GM23338 (cell line): ENCODE measurements at places on chromosomes 7 and 10. TPM values are rescaled to one million over a fixed set of nuclear protein-coding genes. Genes with fewer than 3 reads are reported as not detected.

Gene GPNMB
- total RNA-seq: 0.76 and 1.4 TPM in 2 replicates

Gene EBLN1
- total RNA-seq: not detected in 2 replicates

Gene RGS10
- 16.8 and 18.4 TPM in 2 replicates for total RNA-seq

Gene PRLHR
- total RNA-seq: 0.24 TPM in 1 of 2 replicates, not detected in the other

Gene FAM24B
- 6.5 and 10.9 TPM in 2 replicates for total RNA-seq

Gene AMZ1
- total RNA-seq: 0.73 and 1.6 TPM in 2 replicates

Gene PLEKHS1
- not detected in 2 replicates for total RNA-seq

Gene PDZD8
- 28.6 and 30.2 TPM in 2 replicates for total RNA-seq

Gene PNLIPRP2
- total RNA-seq: not detected in 2 replicates

DNA sequence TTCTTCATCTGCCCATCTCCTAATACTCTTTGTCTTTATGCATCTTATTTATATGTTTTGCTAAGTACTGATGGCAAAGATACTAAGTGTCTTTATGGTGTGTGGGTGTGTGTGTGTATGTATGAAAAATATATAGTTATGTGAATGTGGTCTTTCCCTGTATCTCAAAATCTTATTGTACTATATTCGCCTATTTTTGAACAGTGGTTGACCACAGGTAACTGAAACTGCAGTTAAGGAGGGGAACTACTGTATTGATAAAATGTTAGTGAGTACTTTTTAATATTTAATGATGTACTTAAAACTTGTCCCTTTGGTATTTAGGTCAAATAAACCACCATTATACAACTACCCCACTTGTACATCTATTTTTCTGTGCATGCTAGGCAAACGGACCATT, 85.9 kb downstream of the ADD3 start:
- no peak overlapping the region for H3K27ac ChIP-seq
- no peaks in the 10 kb centered on the region for H3K27me3 ChIP-seq
- H3K4me3 ChIP-seq: no peak overlapping the region
- no peak for DNase-seq

GRCh38 chr7:18756378-18757050, 261.0 kb downstream of the HDAC9 start:
- H3K36me3 ChIP-seq: no peaks in the 10 kb centered on the region
- H3K27me3 ChIP-seq: no peaks in the 10 kb centered on the region
- no peaks in the 10 kb centered on the region for H3K4me1 ChIP-seq
- no peak overlapping the region for H3K4me3 ChIP-seq
- no peak overlapping the region for H3K27ac ChIP-seq

DNA sequence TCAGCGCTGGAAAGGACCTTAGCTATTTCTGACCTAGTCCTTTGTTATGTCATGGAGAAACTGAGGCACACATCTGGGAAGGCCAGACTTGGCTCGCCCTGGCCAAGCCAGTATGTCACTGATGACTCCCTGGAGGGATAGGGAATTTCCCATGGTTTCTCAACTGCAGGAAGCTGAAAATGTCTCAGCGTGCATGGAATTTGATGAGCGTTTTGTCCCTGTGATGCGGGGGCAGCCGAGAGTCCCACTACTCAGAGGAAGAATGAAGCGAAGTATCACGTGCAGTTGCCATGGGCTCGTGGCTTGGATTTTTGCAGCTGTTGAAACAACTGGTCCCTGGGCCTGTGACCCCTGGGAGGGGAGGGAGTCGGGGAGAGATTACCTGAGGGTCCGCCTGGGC, 44.8 kb downstream of the CLIP2 start:
- DNase-seq: no peak
- no peaks in the 10 kb centered on the region for H3K4me1 ChIP-seq
- no peaks in the 10 kb centered on the region for H3K36me3 ChIP-seq
- H3K4me3 ChIP-seq: no peak overlapping the region
- H3K27me3 ChIP-seq: no peaks in the 10 kb centered on the region

- H3K27ac ChIP-seq: no peak overlapping the region
- H3K36me3 ChIP-seq: no peaks in the 10 kb centered on the region
- H3K4me1 ChIP-seq: peaks cover 20% of the 10 kb centered on the region; the same call in 1 of the 2 replicates
These were observed 1.3 kb downstream of the ELN start for GRCh38 chr7:74029089-74029785.

GRCh38 chr7:67484244-67484751, 487.7 kb downstream of the TYW1 start:
- no peak overlapping the region for H3K27ac ChIP-seq
- peak overlapping the region; percentile 38 for H3K4me3 ChIP-seq
- DNase-seq: peak; percentile 87
- H3K27me3 ChIP-seq: no peaks in the 10 kb centered on the region

DNA sequence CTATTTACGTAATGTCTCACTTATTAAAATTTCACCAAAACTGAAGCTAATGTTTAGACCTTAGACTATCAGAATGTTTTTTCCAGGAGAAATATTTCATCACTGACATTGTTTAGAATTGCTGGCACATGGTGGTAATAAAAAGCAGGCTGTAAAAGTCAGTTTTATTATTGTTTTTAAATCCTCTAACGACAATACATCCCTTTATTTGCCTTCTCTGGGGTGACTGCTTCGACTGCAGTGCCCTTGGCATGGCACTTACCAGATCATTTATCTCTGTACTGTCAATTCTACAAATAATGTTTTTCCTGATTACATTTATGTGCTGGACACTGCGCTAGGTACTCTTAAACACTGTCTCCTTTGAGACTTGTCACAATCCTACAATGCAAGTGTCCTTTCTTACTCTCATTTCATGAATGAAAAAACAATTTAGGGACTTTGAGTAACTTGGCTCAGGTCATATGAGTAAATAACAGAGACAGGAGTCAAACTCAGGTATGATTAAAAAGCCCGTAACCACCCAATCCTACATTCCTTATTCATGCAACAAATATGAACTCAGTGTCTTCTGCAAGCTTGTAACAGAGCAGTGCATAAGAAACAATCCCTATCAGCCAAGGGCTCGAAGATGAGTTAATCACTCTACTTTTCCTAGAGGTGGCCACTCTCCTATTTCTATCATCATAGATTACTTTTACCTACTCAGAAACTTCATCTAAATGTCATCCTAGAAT, 5.6 kb upstream of the ING3 start:
- H3K4me1 ChIP-seq: no peaks in the 10 kb centered on the region
- no peak for DNase-seq
- no peaks in the 10 kb centered on the region for H3K36me3 ChIP-seq

GRCh38 chr7:148270576-148270975, 320.0 kb upstream of the C7orf33 start:
- H3K27me3 ChIP-seq: no peaks in the 10 kb centered on the region
- no peak for DNase-seq
- H3K27ac ChIP-seq: no peak overlapping the region
- H3K4me1 ChIP-seq: no peaks in the 10 kb centered on the region

DNA sequence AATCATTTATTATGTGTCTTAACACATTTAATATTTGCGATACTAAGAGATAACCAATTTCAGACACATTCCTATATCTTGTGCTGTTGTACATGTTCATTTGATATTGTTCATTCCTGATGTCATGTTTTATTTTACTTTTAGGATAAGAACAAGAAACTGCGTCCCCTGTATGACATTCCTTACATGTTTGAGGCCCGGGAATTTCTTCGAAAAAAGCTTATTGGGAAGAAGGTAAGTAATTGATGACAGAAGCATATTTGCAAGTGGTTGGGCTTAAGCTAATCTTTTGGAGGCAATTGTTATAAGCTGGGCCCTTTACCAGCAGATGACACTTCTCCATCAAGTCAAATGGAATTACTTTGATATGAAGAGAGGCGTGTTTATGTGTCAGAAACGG, 155.3 kb downstream of the SND1 start:
- H3K36me3 ChIP-seq: no peaks in the 10 kb centered on the region
- 0 out of 2 replicates have a peak overlapping the region, but pooled peaks have one; percentile 1 for H3K4me3 ChIP-seq
- DNase-seq: peak; percentile 66

DNA sequence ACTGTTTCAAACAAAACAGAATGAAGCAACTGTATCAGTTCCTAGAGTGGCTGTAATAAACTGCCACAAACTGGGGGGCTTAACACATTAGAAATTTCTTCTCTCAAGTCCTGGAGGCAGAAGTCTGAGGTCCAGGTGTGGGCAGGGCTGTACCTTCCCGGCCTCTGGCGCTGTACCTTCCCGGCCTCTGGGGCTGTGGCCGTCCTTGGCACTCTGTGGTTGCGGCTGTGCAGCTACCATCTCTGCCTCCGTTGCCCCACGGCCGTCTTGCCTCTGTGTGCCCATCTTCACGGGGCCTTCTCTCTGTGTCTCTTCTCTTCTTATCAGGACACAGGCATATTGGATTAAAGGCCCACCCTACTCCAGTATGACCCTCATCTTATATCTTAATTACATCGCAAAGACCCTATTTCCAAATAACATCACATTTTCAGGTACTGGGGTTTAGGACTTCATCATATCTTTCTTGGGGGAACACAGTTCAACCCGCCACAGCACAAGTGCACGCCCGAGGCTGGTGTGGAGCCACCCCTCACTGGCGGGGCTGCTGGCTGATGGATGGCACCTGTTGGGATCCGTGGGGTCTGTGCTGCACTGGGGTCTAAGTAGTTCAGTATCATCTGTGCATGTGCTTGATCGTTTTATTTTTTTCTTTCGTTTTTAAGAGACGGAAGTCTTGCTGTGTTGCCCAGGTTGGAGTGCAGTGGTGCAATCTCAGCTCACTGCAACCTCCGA, 123.2 kb downstream of the ACTR3B start:
- DNase-seq: no peak
- H3K27ac ChIP-seq: no peak overlapping the region
- H3K36me3 ChIP-seq: no peaks in the 10 kb centered on the region
- no peak overlapping the region for H3K4me3 ChIP-seq
- no peaks in the 10 kb centered on the region for H3K27me3 ChIP-seq

GRCh38 chr7:155803418-155804376, 8.6 kb downstream of the SHH start:
- H3K4me1 ChIP-seq: peaks cover 24% of the 10 kb centered on the region
- peak; percentile 73 for DNase-seq
- H3K36me3 ChIP-seq: no peaks in the 10 kb centered on the region
- peak overlapping the region; percentile 55 for H3K4me3 ChIP-seq

DNA sequence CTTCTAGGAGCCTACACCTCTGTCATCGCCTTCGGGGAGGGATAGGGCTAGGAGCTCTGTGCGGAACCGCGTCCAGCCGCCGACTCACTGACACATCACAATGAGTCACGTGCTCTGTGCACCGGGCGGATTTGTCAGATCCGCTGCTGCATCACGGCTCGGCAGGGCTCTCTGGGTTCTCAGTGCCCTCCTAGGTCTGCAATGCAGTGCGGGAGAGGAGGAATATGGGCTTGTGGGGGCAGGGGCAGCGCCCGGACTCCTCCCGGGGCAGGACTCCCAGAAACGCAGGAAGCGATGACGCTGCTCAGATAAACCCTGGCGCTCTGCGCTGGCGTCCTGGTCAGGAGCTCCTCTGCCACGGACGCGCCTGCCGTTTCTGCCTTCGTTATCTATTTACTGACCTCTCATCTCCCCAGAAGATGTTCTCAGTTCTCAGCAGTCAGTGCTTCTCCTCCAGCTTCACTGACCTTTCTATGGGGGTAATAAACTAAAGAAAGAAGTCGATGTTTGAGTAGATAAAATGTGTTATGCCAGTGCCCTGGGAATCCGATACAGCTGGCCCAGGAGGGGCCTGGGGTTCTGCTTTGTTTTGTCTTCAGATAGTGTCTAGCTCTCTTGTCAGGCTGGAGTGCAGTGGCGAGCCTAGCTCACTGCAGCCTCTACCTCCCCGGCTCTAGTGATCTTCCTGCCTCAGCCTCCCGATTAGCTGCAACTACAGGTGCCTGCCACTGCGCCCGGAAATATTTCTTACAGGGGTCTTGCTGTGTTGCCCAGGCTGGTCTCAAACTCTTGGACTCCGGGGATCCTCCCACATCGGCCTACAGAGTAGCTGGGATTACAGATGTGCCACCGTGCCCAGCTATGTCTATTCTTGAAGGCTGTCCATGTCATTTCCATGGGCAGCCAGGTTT, 22.8 kb upstream of the ITGB1 start:
- H3K36me3 ChIP-seq: no peaks in the 10 kb centered on the region
- H3K27me3 ChIP-seq: 0 out of 2 replicates have a peak, but pooled peaks cover 3% of the 10 kb centered on the region
- peak overlapping the region; percentile 50 for H3K4me3 ChIP-seq
- DNase-seq: peak; percentile 91
- H3K27ac ChIP-seq: peak overlapping the region; percentile 29; the same call in 1 of the 2 replicates

GRCh38 chr7:1136841-1137516, 23.0 kb downstream of the ZFAND2A start:
- H3K27ac ChIP-seq: 0 out of 2 replicates have a peak overlapping the region, but pooled peaks have one; percentile 3
- H3K4me1 ChIP-seq: peaks cover 8% of the 10 kb centered on the region
- DNase-seq: peak; percentile 59
- H3K36me3 ChIP-seq: no peaks in the 10 kb centered on the region

- no peaks in the 10 kb centered on the region for H3K36me3 ChIP-seq
- DNase-seq: peak; percentile 87
- no peaks in the 10 kb centered on the region for H3K27me3 ChIP-seq
- no peak overlapping the region for H3K27ac ChIP-seq
These were observed 102.5 kb downstream of the RAMP3 start for GRCh38 chr7:45259966-45260646.

- no peak overlapping the region for H3K4me3 ChIP-seq
- no peak for DNase-seq
- peaks cover 37% of the 10 kb centered on the region for H3K27me3 ChIP-seq
These were observed 3.8 kb downstream of the GIMAP1 start for GRCh38 chr7:150719960-150720891.

DNA sequence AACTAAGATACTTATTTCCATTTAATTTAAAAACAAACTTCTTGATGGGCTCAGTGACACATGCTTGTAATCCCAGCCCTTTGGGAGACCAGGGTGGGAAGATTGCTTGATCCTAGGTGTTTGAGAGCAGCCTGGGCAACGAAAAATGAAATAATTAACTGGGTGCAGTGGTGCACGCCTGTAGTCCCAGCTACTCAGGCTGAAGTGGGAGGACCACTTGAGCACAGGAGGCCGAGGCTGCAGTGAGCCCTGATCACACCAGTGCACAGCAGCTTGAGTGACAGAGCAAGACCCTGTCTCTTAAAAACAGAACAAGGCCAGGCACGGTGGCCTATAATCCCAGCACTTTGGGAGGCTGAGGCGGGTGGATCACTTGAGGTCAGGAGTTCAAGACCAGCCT, 37.4 kb downstream of the AVL9 start:
- no peak for DNase-seq
- H3K36me3 ChIP-seq: no peaks in the 10 kb centered on the region
- no peaks in the 10 kb centered on the region for H3K27me3 ChIP-seq
- no peak overlapping the region for H3K27ac ChIP-seq

- no peaks in the 10 kb centered on the region for H3K27me3 ChIP-seq
- peak; percentile 53 for DNase-seq
- no peak overlapping the region for H3K27ac ChIP-seq
- no peak overlapping the region for H3K4me3 ChIP-seq
- peaks cover 10% of the 10 kb centered on the region for H3K4me1 ChIP-seq
These were observed 391.1 kb downstream of the RPS24 start for GRCh38 chr10:78424723-78425122.

GRCh38 chr10:114166043-114166442, 8.0 kb downstream of the CCDC186 start:
- peak overlapping the region; percentile 61 for H3K27ac ChIP-seq
- peak; percentile 79 for DNase-seq
- 0 out of 2 replicates have a peak overlapping the region, but pooled peaks have one; percentile 0 for H3K4me3 ChIP-seq
- no peaks in the 10 kb centered on the region for H3K36me3 ChIP-seq
- H3K27me3 ChIP-seq: no peaks in the 10 kb centered on the region
